ENCODE measurements at places on chromosomes 13 and 19.

DNA sequence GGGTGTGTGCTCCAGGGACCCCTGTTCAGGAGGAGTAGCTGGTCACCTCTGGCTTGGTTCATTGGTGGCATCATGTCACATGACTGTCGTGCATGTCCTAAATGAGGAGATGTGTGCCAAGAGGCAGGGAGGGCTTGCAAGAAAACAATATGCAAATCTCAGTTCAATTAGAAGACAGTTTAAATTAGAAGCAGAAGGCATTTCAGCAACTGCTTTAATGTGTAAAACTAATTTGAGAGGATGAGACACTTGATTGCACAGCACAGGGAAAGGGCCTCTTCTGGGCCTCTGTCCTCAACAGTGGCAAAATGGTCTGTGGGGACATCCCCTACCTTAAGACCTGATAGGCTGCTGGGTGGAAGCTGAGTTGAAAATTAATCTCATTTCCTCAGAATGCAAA lies 54.6 kb downstream of the SPATA13 start:
- DNase-seq: no peak

GRCh38 chr19:6662702-6663101 lies 7.3 kb downstream of the TNFSF14 start:
- DNase-seq: no peak

DNA sequence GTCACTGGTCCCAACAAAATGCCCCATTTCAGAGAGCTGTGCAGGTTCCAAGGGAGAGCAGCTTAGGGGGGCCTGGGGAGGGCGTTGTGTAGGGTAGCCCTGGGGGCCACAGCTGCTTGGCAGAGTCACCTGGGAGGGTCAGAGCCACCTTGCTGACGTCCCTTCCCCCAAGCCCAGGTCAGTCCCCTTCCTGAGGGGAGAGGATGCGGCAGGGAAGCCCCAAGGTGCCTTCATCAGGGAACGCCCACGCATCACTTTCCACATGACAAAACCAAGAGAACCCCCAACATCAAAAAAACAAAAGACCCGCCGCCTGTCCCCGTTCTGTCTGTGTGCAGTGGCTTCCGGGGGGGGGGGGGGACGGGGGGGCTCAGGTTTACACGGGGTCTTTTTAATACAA lies 5.3 kb upstream of the UQCR11 start:
- no peak for DNase-seq

- no peak for DNase-seq
Measured at GRCh38 chr13:21567714-21568113, 36.3 kb downstream of the MICU2 start.

Data from activated B cell treated with CpG ODN at 0.5 μM for 24 hours (primary cell).